ENCODE measurements at places on chromosomes 7 and 10. TPM values are rescaled to one million over a fixed set of nuclear protein-coding genes. Genes with fewer than 3 reads are reported as not detected.

The TAS2R5 gene
- 0.74 TPM for total RNA-seq

The NHLRC2 gene
- total RNA-seq, result 26.7 TPM

The AKR1C2 gene
- not detected for total RNA-seq

The LIPF gene
- not detected for total RNA-seq

The SFTPA1 gene
- total RNA-seq, result not detected

The METTL27 gene
- total RNA-seq, result 0.40 TPM

The TMEM270 gene
- not detected for total RNA-seq

The TUBAL3 gene
- not detected for total RNA-seq

The SMO gene
- 1.9 TPM for total RNA-seq

The MOGAT3 gene
- total RNA-seq, result not detected

The OGDH gene
- total RNA-seq, result 75.8 TPM

The LDB3 gene
- total RNA-seq, result 0.06 TPM

The C10orf62 gene
- total RNA-seq, result not detected

The TAC1 gene
- total RNA-seq, result 0.72 TPM

The ANKRD22 gene
- total RNA-seq, result not detected

The MCM10 gene
- 91.2 TPM for total RNA-seq

The GTPBP10 gene
- total RNA-seq, result 58.5 TPM
